Stimulated activated effector memory CD8-positive, alpha-beta T cell treated with anti-CD3 and anti-CD28 coated beads, Interleukin-12 subunit alpha, Interleukin-12 subunit beta, amount 100 ng/mL, for 72 hours (primary cell): ENCODE measurements at places on chromosomes 1 and 21.
A peak's percentile ranks its signal among the peaks of the same experiment; 100 is the strongest.

- no peak for DNase-seq
Observed at GRCh38 chr1:25532970-25533369, 10.4 kb upstream of the LDLRAP1 start.

DNA sequence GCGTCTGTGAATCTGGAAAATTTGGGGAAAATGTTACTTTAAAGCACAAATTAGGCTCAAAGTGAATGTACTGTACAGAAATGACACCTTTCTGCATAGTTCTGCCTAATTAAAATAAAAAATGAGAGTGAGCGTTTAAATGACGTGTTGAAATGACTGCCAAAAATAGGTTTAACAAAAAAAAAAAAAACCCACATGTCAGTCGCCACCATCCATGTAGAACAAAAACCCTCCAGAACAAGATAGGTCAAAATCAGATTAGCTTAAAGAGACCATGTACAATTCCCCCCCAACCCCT, 745 bp downstream of the PARP1 start:
- DNase-seq = no peak

DNA sequence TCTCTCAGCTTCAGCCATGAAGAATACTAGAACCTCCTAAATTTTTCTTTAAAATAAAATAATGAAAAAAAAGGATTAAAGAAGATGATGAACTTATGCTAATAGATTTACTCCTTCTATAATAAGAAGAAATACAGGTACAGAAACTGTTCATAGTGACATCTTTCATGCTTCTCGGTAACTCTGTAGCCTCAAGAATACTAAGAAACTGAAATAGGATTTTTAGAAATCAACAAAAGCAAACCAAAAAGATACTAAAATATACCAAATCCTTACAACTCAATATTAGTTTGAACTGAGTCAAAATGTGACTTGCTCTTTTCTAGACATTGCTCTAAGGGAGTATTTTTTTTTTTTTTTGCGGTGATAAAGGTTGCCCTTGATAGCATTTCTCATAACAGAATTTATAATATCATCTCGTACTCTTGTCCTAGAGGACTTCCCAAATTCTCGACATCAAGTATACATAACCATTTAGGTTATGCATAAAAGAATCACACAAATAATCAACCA, 42.8 kb downstream of the ZZZ3 start:
- DNase-seq = no peak

- DNase-seq = no peak
Observed at GRCh38 chr1:17053086-17053684, 647 bp downstream of the SDHB start.

GRCh38 chr21:45541221-45542039, 810 bp downstream of the SLC19A1 start:
- DNase-seq = peak; percentile 80

- DNase-seq = no peak
Observed at GRCh38 chr1:113684153-113684541, 75.1 kb downstream of the PHTF1 start.

- DNase-seq = no peak
Observed at GRCh38 chr1:226061841-226062557, 517 bp upstream of the H3-3A start.

- no peak for DNase-seq
Observed at GRCh38 chr1:22317231-22317919, 134.3 kb upstream of the ZBTB40 start.

- DNase-seq = peak; percentile 58
Observed at GRCh38 chr1:163071405-163072255, 2.5 kb downstream of the RGS4 start.

DNA sequence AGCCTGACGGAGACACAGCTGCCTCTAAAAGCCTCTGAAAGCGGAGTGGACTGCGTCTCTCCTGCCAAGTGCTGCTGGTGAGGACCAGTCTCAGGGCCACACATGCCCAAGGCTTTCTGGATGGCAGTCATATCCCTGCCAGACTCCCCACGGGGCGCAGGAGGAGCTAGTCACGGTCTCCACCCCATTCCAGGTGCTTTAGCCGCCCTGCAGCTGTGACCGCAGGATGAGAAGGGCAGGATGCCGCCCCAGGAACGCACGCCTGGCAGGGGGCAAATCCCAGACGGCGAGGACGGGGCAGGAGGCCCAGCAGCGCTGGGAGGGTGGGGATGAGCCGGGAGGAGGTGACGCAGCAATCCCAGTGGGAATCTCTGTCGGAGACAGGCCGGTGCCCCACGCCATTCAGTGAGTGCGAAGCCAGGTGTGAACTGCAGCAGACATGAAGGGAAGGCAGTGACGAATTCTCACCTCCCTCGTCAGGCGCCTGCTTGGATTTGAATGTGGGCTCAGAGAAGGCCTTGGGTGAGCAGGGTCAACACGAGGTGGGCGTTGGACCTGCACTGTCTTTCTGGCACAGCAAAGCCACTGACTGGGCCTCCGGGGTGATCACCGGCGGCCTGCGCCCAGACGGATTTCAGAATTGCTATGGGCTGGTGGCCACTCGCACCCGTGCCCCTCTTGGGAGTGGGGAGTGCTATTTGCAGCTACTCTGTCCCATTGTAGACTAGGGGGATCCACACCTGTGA, 38.5 kb upstream of the SLC19A1 start:
- no peak for DNase-seq

GRCh38 chr1:53584777-53585107, 125.5 kb downstream of the DMRTB1 start:
- no peak for DNase-seq

- DNase-seq = no peak
Observed at GRCh38 chr21:25907573-25908275, 173.0 kb downstream of the GABPA start.

GRCh38 chr1:184499616-184500015, 112.8 kb downstream of the C1orf21 start:
- no peak for DNase-seq
